Activated CD8-positive, alpha-beta T cell treated with anti-CD3 and anti-CD28 coated beads for 36 hours (primary cell): ENCODE measurements at places on chromosomes 5 and 9. TPM values are rescaled to one million over a fixed set of nuclear protein-coding genes. Genes with fewer than 3 reads are reported as not detected.
A peak's percentile ranks its signal among the peaks of the same experiment; 100 is the strongest.

DNA sequence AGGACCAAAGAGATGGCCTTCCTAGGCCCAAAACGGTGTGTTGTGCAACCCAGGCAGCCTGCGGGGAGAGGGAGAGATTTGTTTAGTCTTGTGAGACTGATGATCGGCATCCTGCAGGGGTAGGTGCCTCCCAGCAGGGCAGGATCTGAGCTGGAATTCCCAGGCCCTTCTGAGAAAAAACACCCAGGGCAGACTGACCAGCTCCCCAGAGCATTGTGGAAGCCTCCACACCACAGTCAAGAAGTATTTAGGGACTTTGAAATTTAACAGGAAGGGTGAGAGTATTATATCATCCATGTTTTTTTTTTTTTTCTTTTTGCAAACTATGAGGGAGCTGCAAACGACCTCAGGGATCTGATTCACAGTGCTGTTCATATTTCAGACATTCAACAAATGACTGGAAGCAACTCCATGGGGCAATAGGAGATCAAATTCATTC is 104.5 kb upstream of the LHFPL2 start:
- no peak overlapping the region for H3K27ac ChIP-seq
- H3K4me3 ChIP-seq = no peak overlapping the region
- H3K4me1 ChIP-seq = peaks cover 12% of the 10 kb centered on the region
- no peaks in the 10 kb centered on the region for H3K36me3 ChIP-seq

The PDZD2 gene
- total RNA-seq = not detected

- H3K27ac ChIP-seq = no peak overlapping the region
- no peaks in the 10 kb centered on the region for H3K36me3 ChIP-seq
- no peak for DNase-seq
- no peaks in the 10 kb centered on the region for H3K4me1 ChIP-seq
- peaks cover 3% of the 10 kb centered on the region for H3K27me3 ChIP-seq
Measured at GRCh38 chr9:81522716-81523551, 166.4 kb downstream of the TLE1 start.

DNA sequence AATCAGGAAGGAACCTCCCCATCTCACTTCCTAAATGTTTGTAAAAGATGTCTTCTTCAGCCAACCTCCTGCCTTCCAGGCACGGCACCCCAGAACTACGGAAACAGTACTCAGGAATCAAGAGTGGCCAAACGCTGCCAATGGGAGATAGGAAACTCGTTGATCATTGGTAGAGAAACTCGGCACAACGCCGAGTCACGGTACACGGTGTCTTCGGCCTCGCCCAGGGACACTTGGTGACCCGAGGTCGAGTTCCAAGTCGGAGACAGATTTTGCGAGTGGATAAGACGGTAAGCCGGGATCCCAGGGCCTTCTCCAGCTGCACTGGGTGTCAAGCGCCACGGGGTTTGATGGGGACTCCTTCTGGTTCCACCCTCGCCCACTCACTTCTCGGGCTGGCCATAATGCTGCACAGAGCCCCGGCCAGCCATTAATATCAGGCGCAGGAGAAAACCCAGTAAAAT is 343 bp downstream of the KIAA0825 start:
- H3K4me1 ChIP-seq = peaks cover 34% of the 10 kb centered on the region
- H3K4me3 ChIP-seq = peak overlapping the region; percentile 81
- no peak for DNase-seq
- H3K36me3 ChIP-seq = no peaks in the 10 kb centered on the region
- H3K27me3 ChIP-seq = no peaks in the 10 kb centered on the region
- peak overlapping the region; percentile 84 for H3K27ac ChIP-seq

GRCh38 chr9:110443866-110444220 is 106.2 kb upstream of the TXNDC8 start:
- peaks cover 3% of the 10 kb centered on the region for H3K27me3 ChIP-seq
- H3K27ac ChIP-seq = no peak overlapping the region
- no peak overlapping the region for H3K4me3 ChIP-seq
- H3K36me3 ChIP-seq = no peaks in the 10 kb centered on the region

The HTR1A gene
- not detected for total RNA-seq

GRCh38 chr5:105263515-105263914 is 1700.9 kb upstream of the NUDT12 start:
- H3K4me1 ChIP-seq = no peaks in the 10 kb centered on the region
- H3K27ac ChIP-seq = no peak overlapping the region

The SSBP2 gene
- total RNA-seq = 11.7 TPM

DNA sequence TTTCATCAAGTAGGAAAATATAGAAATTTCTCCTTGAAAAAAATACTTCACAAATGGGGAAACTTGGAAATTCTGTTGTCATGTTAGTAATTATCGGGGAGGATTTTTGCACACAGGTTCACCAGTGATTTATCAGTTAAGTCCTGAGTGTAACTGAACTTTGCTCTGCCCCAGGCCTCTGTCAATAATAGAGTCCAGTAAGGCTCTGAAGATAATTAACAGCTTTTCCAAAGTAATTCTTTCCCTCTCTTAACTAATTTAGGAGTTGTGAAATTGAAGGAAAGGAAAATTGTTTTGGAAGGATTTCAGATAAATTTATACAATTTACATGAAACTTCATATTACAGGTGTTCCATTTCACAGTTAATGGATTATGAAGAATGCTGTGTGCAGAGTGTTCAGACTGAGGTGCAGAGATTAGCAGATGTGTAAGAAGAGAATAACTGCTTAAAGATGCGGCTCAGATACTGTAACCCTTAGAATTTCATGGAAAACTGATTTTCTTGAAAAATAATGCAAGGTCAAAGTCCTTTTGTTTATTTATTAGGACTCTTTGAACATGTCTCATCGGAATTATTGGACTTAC is 2.9 kb upstream of the AGXT2 start:
- no peak overlapping the region for H3K4me3 ChIP-seq
- H3K27ac ChIP-seq = no peak overlapping the region
- DNase-seq = no peak
- no peaks in the 10 kb centered on the region for H3K36me3 ChIP-seq

The KYAT1 gene
- 17.0 TPM for total RNA-seq

DNA sequence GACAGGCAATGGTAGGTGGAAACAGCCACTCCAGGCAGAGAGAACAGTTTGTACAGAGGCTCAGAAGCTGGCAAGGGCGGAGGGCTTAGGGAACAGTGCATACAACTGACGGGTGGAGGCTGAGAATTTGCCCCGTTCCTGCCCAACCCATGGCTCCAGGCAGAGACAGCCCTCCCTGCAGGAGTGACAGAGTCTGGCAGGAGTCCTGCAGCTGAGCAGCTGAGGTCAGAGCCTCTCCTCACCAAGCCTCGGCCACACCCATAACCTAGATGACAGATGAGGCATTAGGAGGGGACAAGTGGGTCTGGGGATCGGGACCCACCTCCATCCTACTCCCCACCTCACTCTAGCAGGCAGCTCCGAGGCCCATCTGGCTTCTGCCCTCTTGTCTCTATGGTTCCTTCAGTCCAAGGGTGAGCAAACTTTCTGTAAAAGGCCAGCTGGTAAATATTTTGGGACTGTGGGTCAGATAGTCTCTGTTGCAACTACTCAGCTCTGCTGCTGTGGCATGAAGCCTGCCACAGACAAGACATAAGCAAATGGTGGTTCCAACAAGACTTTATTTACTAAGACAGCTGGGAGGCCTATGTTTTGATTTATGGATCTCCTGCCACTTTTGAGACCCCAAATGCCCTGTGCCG is 83.7 kb downstream of the SH3TC2 start:
- H3K4me1 ChIP-seq = no peaks in the 10 kb centered on the region
- H3K36me3 ChIP-seq = no peaks in the 10 kb centered on the region
- peaks cover 7% of the 10 kb centered on the region for H3K27me3 ChIP-seq
- no peak overlapping the region for H3K27ac ChIP-seq
- no peak overlapping the region for H3K4me3 ChIP-seq

DNA sequence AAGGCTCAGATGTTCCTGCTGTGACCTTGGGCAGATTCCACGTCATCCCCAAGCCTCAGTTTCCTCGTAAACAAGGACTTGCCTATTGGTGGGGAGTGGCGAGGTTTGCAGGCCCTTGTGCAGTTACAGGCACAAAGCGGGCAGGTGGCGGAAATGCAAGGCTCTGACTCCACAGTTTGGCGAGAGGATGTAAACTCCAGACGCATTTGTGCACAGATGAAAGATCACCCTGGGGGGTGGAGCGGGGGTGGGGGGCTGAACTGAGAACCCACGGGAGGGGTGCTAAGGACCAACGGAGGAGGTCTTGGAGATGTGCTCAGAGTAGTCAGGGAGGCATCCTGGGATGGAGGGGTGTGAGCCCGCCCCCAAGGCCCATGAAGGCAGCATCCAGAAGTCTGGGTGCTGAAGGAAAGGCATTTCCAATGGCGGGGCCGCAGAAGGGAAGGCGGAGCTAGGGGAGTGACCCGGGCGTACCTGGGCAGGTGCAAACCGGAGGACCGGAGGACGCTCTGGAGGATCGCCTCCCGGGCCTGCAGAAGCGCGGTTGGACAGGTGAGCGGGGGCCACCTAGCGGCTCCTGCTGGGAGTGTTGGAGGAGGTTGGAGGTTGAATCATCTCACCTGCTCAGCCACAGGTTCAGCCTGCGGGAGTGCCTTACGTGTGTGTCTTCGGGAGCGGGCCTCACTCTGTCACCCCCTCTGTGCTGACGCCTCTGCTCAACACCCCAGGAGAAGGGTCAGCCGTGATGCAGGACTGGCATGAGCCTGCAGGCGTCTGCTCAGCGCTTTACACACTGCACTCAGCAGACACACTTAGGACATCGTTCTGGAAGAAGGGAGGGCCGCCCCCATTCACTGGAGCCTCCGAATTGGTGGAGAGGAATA is 1.9 kb upstream of the FIBCD1 start:
- H3K36me3 ChIP-seq = no peaks in the 10 kb centered on the region
- no peak overlapping the region for H3K27ac ChIP-seq
- H3K4me3 ChIP-seq = no peak overlapping the region
- peaks cover 40% of the 10 kb centered on the region for H3K27me3 ChIP-seq

- no peak overlapping the region for H3K27ac ChIP-seq
- peaks cover 11% of the 10 kb centered on the region for H3K36me3 ChIP-seq
- no peaks in the 10 kb centered on the region for H3K27me3 ChIP-seq
- H3K4me3 ChIP-seq = peak overlapping the region; percentile 81
- no peak for DNase-seq
Measured at GRCh38 chr9:123927625-123928532, 2.0 kb downstream of the DENND1A start.
